ENCODE measurements at places on chromosomes 7 and 10.
A peak's percentile ranks its signal among the peaks of the same experiment; 100 is the strongest.

- no peak for DNase-seq
These were observed 22.3 kb downstream of the TNS3 start for GRCh38 chr7:47559306-47560220.

- DNase-seq = no peak
These were observed 62.4 kb upstream of the MKRN1 start for GRCh38 chr7:140541513-140542227.

- no peak for DNase-seq
These were observed 61.9 kb downstream of the TES start for GRCh38 chr7:116271963-116272886.

GRCh38 chr7:23114896-23115295, 9.3 kb downstream of the KLHL7 start:
- DNase-seq = no peak

GRCh38 chr10:50333872-50334271, 82.6 kb upstream of the ASAH2 start:
- DNase-seq = no peak

DNA sequence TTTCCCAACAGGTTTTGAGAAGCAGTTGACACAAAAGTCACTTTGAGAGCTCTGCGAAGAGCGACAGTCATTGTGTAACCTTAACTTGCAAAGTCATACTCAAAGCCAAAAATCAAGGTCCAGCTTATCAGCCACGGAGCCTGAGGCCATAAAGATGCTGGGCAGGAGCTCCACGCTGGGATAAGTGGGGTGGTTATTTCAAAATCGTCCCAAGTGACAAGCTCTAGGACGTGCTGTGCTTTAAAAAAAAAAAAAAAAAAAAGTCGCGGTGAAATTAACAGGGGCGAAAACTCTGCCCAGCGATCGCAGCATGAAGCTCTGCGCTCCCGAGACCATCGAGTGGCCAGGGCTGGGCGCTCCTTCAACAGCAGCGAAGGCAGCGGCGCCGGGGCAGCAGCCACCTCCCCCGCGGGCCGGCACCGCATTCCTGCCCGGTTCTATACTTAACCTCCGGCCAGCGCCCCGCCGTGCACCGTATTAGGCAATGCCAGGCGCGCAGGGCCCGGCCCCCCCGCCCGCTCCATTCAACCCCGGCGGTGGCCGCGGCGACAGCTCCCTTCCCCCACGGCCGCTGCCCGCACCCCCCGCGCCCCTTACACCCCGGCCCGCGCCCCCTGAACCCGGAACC, 657 bp downstream of the HACD1 start:
- DNase-seq = peak; percentile 26

DNA sequence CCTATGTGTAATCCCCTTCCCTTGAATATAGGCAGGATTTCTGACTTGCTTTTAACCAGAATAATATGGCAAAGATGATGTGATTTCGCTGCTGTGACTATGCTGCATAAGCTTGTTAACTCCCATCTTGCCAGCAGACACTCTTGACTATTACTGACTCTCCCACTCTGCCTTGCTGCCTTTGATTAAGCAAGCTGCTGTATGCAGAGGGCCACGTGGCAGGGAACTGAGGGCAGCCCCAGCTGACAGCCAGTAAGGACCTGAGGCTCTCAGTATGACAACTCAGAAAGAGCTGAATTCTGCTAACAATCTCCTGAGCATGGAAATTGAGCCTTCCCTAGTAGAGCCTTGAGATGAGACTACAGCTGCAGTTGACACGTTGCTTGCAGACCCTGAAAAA, 279.4 kb upstream of the CACNA2D1 start:
- no peak for DNase-seq

DNA sequence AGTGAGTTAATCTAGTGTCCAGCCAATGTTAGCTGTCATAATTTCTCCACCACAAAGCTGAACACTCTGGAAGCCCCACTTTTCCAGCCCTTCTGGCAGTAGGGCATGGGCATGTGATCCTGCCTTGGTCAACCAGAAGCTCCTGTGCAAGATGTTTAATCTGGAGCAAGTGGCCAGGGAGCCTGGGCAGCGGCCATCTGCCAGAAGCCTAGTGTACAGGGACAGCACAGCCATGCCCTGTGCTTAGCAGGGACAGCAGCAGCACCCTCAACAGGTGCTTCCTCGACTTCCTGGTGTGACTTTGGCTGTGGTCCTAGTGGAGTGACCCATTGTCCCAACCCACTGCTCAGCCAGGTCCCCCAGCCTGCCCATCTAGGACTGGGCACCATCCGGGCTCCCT, 10.3 kb downstream of the RBP3 start:
- DNase-seq = no peak

- peak; percentile 88 for DNase-seq
These were observed 235.0 kb upstream of the PLPP4 start for GRCh38 chr10:120221873-120222485.
